ENCODE measurements at places on chromosomes 6 and 20.

DNA sequence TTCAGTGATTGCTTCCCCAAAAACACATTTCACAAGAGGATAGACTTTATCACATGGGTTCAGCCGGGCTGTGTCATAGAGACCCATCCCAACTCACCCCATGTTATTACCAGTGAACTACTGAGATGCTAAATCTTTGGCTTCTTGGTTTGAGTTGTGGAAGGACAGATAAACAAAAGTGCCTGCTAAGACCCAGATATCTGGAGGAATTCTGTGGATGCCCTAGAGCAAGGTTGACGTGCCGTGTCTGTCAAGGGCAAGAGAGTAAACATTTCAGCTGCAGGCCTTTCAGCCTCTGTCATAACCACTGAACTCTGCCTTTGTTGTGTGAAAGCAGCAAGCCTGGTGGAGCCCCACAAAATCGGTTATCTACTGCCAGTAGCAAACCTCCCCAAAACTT lies 11.2 kb upstream of the THBD start:
- DNase-seq = no peak

DNA sequence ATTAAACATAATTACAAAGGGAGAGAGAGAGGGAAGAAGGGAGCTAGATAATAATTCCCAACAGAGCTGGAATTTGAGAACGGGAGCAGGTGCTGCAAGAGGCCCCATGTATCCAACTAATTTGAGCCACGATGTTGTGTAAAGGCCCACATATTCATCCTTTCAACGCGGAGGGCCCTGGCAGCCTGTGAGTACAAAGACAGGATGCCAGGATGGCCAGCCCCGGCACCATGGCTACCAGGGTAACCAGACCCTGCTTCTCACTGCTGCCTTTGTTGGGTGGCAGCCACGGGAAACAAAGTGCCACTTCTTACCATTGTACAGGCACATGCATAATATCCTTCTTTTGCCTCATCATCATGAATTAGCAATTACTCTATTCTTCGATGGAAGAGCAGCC lies 492.0 kb upstream of the NRSN1 start:
- no peak for DNase-seq

GRCh38 chr6:110563711-110564110 lies 87.3 kb upstream of the SLC22A16 start:
- DNase-seq = no peak

GRCh38 chr20:62611819-62612218 lies 30.5 kb upstream of the SLCO4A1 start:
- no peak for DNase-seq

DNA sequence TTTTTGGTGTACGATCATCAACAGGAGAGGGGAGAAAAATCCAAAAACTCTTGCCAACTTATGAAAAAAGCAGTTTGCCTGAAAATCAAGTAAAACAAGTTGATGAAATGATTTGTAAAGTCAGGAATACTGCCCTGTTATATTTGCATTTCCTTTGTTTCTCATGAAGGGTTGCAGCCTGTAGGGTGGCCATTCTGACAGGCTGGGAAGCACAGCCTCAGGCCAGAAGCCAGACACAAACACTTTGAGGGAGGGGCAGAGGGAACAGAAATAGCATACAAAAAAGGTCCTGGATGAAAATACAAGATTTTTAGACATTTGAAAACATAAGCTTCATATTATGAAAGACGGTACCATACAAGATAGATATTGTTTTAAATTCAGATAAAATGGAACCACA lies 109.8 kb downstream of the DTNBP1 start:
- DNase-seq = no peak

GRCh38 chr6:19682859-19683258 lies 154.3 kb upstream of the ID4 start:
- no peak for DNase-seq

DNA sequence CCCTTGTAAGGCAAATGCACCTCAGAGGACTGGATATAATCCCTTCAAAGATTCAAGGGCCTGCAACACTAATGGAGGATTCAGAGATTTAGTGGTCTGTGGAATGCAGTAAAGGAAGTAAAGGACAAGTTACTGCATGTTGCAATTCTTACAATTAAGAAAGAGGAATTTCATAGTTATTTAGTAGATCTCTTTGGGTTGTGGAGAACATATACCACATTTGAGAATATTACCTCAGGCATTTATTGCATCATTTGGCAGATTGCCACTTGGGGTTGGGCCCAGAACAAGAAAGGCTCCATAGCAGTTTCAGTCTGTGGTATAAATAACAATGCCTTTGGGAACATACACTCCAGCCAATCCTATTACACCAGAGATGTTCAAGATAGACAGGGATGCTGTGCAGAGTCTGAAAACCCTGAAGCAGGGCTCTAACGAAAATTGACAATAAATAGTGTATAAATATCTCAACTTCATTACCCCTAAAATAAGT lies 20.9 kb upstream of the EPM2A start:
- no peak for DNase-seq
